Stimulated activated CD4-positive, alpha-beta T cell treated with anti-CD3 and anti-CD28 coated beads, Interleukin-12 subunit alpha, Interleukin-12 subunit beta, amount 100 ng/mL, for 24 hours (primary cell): ENCODE measurements at places on chromosomes 7 and 10.

DNA sequence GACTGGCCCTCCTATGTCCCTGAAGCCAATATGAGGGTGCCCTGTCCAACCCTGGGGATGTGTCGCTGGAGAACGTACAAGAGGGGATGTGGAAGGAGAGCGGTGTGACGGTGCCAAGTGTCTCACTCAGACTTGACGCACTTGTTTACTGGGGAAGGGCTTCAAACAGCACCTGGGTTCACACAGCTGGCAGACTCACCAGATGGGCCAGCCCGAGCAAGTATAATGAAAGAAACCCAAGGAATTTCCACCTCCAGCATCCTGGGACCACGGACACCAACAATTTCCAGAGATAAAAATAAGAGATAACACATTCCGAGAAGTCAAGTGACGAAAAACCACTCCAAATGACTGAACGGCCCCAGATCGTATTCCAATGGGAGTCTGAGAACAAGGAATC, 5.3 kb downstream of the ATP5MF start:
- DNase-seq, result no peak

DNA sequence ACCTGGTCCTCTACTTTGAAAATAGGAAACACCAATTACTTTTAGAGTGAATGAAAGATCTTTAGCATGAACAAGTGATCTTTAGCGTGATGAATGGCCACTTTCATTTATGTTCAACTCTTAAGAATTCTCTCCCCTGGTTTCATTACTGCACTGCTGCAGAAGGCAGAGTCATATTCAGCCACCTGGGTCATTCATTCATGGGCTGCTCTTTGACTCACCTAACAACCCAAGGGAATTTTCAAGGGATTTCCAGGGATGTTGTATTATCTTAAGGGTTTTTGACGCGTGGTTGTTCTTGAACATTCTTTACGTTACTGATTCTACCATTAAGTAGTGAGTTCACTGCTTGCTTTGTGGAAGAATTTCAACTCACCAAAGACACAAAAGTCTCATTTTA, 87.3 kb upstream of the STK17A start:
- no peak for DNase-seq

DNA sequence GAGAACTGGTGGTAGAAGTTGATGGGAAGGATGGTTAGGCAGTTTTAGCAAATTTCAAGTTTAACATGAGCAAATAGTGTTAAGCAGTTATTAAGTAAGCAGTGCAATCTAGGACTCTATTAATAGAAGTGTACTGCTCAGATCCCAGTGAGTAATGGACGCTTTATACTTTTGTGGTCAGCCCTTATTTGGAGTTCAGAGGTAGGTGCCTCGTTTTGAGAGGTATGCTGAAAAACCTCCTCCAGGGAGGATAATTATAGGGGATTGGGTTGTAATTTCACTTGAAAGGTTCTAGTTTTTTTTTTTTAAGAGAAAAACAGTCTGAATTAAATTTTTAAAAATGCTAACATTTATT, 33.5 kb upstream of the CCDC7 start:
- DNase-seq, result no peak

DNA sequence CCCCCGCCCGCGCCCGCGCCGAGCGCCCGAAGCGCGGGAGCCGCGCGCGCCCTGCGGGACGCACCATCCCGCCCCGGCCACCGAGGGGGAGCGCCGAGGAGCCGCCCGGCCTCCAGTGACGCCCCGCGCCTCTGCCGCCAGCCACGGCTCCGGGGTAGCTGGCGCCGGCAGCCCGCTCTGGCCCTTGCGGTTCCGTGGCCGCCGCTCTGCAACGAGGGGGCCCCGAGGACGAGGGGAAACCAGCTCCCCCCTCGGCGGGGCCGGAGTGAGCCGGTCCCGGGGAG, at the start of gene PAXIP1:
Gene PAXIP1 (minus strand): TSS at position 33 of the 284 bp plus-strand sequence. CDS start 195 bp downstream, outside the sequence.
- no peak for DNase-seq

GRCh38 chr7:158924956-158925355, 68.6 kb downstream of the DYNC2I1 start:
- no peak for DNase-seq
